ENCODE measurements at places on chromosomes 4 and X.

- peaks cover 6% of the 10 kb centered on the region for H3K36me3 ChIP-seq
- peak; percentile 55 for DNase-seq
- H3K27me3 ChIP-seq, result no peaks in the 10 kb centered on the region
- H3K4me3 ChIP-seq, result no peak overlapping the region
- H3K27ac ChIP-seq, result peak overlapping the region; percentile 54
Measured at GRCh38 chr4:77007358-77008230, 58.0 kb downstream of the SEPTIN11 start.

DNA sequence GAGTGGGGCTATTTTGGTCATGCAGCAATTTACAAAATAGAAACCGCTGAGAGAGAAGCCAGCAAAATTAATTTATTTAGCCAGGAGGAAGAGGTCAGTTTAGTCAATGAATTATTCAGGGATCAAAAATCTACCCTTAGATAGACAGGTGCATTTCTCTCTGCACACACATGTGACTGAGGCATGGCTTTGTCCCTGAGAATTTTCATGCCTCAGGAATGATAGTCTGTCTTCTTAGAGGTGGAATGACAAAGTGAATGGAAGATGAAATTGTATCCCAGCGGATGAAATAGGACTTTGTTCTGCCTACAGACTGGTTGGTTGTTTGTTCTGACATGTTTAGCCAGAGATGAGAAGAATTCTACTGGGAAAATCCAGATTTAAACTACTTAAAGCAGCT is 46.0 kb downstream of the ANKRD50 start:
- H3K27ac ChIP-seq, result no peak overlapping the region
- no peak overlapping the region for H3K4me3 ChIP-seq
- H3K4me1 ChIP-seq, result no peaks in the 10 kb centered on the region

- H3K4me1 ChIP-seq, result no peaks in the 10 kb centered on the region
- no peaks in the 10 kb centered on the region for H3K27me3 ChIP-seq
- no peak overlapping the region for H3K27ac ChIP-seq
- no peaks in the 10 kb centered on the region for H3K36me3 ChIP-seq
- no peak overlapping the region for H3K4me3 ChIP-seq
- no peak for DNase-seq
Measured at GRCh38 chr4:160175064-160175643, 1072.3 kb downstream of the RAPGEF2 start.

GRCh38 chr4:20416800-20417199 is 165.1 kb downstream of the SLIT2 start:
- DNase-seq, result no peak
- no peak overlapping the region for H3K27ac ChIP-seq
- H3K27me3 ChIP-seq, result no peaks in the 10 kb centered on the region
- no peak overlapping the region for H3K4me3 ChIP-seq
- H3K4me1 ChIP-seq, result peaks cover 4% of the 10 kb centered on the region

- peaks cover 8% of the 10 kb centered on the region for H3K36me3 ChIP-seq
- peaks cover 39% of the 10 kb centered on the region for H3K4me1 ChIP-seq
- H3K27me3 ChIP-seq, result no peaks in the 10 kb centered on the region
- no peak for DNase-seq
- peak overlapping the region; percentile 65 for H3K27ac ChIP-seq
Measured at GRCh38 chrX:10110984-10111363, 45.8 kb upstream of the CLCN4 start.

DNA sequence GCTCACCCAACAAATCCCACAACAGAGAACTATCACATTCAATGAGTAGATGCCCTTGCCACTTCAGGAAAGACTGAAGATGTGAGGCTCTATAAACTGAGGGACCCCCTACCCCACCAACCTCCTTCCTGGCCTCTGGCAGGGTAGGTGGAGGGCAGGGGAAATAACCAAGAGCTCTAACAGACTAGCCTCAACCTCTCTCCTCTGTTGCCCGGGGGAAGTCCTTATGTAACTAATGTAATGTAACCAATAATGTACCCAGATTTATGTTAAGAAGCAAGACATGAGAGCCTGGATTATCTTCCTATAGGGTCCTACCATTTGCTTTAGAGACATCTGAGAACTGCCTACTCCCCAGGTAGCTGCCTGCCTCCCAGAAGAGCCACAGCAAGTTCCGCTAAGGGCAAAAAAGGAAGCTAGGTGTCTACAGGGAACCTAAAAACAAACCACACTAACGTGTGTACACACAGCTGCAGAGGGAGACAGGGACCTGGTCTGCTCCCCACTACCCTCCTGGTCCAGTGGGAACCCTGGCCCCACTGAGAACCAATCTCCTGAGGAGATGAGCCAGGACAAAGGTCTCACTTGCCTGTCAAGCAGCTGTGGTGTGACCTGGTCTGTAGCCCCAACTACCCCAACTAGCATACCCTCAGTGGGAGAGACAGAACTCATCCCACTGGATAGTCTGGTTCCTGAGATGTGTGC is 17.7 kb downstream of the OTUD5 start:
- no peaks in the 10 kb centered on the region for H3K27me3 ChIP-seq
- no peak for DNase-seq
- H3K4me3 ChIP-seq, result no peak overlapping the region
- H3K27ac ChIP-seq, result peak overlapping the region; percentile 21

- no peaks in the 10 kb centered on the region for H3K27me3 ChIP-seq
- no peaks in the 10 kb centered on the region for H3K4me1 ChIP-seq
- no peak overlapping the region for H3K4me3 ChIP-seq
- no peaks in the 10 kb centered on the region for H3K36me3 ChIP-seq
- DNase-seq, result no peak
Measured at GRCh38 chr4:9771034-9771433, 10.4 kb upstream of the DRD5 start.

DNA sequence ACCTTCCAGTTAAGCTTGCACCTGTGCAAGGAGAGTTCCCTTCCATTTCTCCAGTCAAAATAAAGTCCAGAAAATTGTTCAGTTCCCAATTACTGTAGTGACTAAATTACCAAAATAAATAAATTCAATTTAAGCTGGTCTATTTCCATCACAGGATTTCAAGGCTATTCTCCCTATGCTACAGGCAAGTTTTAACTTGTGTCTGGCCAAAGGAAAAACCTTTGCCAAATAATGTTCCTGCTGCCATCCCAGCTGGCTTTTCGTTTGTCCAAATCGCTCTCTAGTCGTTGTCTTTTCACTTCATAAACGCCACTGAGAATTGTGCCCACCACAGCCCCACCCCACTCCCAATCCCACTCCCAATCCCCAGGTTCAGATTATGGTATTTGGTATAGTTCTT is 2.4 kb downstream of the KCTD8 start:
- H3K27ac ChIP-seq, result no peak overlapping the region
- H3K4me1 ChIP-seq, result peaks cover 17% of the 10 kb centered on the region
- no peak overlapping the region for H3K4me3 ChIP-seq
- peaks cover 65% of the 10 kb centered on the region for H3K27me3 ChIP-seq

DNA sequence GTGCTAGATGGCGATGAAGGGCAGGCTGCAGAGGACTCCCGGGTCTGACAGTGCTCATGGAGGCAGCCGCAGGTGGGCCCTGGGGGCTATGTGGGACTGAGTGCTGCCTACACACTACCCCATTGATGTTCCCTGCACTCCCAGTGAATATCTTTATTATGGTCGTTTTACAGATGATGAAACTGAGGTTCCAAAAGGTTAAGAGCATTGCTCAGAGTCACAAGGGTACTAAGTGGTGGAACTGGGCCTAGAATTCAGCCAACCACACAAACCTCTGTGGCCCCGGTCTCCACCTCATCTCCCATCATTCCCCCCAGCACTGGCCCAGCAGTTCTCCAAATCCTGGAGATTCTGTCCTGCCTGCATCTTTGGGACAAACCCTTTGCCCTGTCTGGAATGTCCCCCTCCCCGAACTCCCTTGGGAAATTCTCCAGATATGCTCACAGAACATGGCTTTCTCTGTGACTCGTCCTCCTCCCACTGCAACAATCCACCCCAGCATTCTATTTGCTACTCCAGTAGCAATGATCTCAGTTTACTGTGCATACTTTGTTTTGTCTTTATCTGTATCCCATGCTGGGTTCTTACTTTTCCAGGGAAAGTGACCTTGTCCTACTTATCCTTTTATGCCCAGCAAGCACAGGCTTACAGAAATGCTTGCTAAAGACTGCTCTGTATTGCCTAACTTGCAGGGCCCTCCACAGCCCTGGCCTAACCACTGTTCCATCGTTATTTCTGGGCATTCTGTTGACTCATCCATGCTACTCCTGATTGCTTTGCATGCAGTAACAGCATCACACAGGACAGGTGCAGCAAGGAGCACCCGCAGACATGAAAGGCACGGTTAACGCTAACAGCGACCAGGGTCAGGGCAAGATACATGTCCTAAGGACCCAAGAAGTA is 14.0 kb downstream of the PNMA6F start:
- H3K4me1 ChIP-seq, result no peaks in the 10 kb centered on the region
- H3K27me3 ChIP-seq, result no peaks in the 10 kb centered on the region
- H3K4me3 ChIP-seq, result no peak overlapping the region
- no peaks in the 10 kb centered on the region for H3K36me3 ChIP-seq

DNA sequence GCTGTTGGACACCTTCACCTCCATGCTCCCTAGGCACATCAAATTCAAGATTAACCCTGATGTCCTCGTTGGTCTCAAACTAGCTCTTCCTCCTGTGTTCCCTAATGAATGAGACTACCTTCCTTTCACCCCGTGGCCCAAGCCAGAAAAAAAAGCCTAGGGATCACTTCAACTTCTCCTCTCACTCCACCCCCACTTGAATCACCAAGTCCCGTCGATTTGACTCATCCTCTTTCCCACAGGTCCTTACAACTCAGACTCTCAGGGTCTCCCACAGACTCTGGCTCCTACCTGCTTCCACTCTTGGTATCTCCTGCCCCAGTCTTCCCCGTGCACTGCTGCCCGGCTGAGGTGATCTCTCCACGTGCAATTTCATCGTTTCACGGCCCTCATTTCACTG is 8.5 kb downstream of the SLC25A43 start:
- no peaks in the 10 kb centered on the region for H3K4me1 ChIP-seq
- no peaks in the 10 kb centered on the region for H3K36me3 ChIP-seq
- H3K27ac ChIP-seq, result no peak overlapping the region
- DNase-seq, result no peak

- DNase-seq, result no peak
- no peak overlapping the region for H3K27ac ChIP-seq
- no peaks in the 10 kb centered on the region for H3K27me3 ChIP-seq
- no peak overlapping the region for H3K4me3 ChIP-seq
- no peaks in the 10 kb centered on the region for H3K4me1 ChIP-seq
Measured at GRCh38 chr4:31045724-31046318, 325.7 kb downstream of the PCDH7 start.

DNA sequence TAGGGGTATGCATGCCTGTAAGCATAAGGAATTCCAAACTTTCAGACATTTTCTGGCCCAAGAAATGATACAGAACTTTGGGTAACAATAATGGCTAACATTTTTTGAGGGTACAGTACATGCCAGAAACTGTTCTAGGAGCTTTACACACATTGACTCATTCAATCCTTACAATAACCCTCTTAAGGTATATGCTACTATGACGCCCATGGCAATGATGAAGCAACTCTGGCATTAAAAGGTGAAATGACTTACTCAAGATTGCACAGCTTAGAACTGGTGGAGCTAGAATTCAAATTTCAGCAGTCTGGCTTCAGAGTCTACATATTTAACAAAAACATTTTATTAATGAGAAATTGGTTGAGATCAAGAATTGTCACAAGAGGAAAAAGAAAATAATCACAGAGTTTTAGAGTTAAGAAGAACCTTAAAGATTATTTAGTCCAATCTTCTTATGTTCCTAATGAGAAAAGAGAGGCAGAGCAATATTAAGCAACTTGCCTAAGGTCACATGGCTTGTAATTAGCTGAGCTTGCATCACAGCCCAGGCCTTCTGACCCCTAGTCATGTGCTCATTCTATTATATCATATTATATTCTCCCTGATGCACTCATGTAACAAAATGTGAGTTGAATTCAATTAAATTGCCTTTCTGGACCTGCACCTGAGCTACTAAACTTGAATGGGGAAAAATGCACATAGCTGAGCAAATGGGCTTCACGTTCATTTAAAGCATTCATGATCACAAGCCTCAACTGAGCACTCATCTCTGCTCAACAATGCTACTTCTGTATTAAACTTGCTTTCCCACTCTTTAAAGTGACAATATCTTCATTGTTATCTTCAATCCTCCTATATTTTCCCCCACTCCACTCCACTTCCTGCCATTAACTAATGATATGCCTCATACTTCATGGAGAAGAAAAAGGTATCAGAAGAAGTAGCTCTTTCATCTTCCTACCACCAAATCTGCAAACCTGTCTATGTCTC is 73.2 kb downstream of the ENOX2 start:
- no peaks in the 10 kb centered on the region for H3K4me1 ChIP-seq
- H3K27ac ChIP-seq, result no peak overlapping the region
- no peaks in the 10 kb centered on the region for H3K36me3 ChIP-seq
- no peak overlapping the region for H3K4me3 ChIP-seq
- no peaks in the 10 kb centered on the region for H3K27me3 ChIP-seq

- DNase-seq, result no peak
- H3K27me3 ChIP-seq, result no peaks in the 10 kb centered on the region
- no peak overlapping the region for H3K4me3 ChIP-seq
- peaks cover 32% of the 10 kb centered on the region for H3K4me1 ChIP-seq
Measured at GRCh38 chr4:159204566-159204965, 101.7 kb downstream of the RAPGEF2 start.

GRCh38 chr4:25890571-25891485 is 23.2 kb upstream of the SMIM20 start:
- no peaks in the 10 kb centered on the region for H3K4me1 ChIP-seq
- H3K27ac ChIP-seq, result no peak overlapping the region
- no peaks in the 10 kb centered on the region for H3K36me3 ChIP-seq

- no peak overlapping the region for H3K4me3 ChIP-seq
- no peaks in the 10 kb centered on the region for H3K27me3 ChIP-seq
- no peaks in the 10 kb centered on the region for H3K36me3 ChIP-seq
- H3K27ac ChIP-seq, result no peak overlapping the region
- DNase-seq, result no peak
- H3K4me1 ChIP-seq, result no peaks in the 10 kb centered on the region
Measured at GRCh38 chr4:182318256-182318655, 75.1 kb downstream of the TENM3 start.

DNA sequence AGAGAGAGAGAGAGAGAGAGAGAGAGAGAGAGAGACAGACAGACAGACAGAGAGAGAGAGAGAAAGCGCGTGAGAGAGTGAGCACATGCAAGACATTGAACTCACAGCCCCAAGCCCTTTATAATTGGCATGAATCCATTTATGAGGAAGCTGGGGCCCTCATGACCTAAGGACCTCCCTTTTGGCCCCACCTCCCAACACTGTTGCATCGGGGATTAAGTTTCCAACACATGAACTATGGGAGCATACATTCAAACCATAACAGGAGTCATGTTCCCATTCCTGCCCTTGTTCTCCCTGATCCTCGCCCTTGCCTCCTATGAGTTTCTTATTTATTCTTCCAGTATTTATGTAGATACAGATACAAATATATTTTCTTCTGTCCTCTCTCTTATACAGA is 269.8 kb upstream of the ARX start:
- H3K36me3 ChIP-seq, result no peaks in the 10 kb centered on the region
- DNase-seq, result no peak
- H3K27ac ChIP-seq, result no peak overlapping the region

DNA sequence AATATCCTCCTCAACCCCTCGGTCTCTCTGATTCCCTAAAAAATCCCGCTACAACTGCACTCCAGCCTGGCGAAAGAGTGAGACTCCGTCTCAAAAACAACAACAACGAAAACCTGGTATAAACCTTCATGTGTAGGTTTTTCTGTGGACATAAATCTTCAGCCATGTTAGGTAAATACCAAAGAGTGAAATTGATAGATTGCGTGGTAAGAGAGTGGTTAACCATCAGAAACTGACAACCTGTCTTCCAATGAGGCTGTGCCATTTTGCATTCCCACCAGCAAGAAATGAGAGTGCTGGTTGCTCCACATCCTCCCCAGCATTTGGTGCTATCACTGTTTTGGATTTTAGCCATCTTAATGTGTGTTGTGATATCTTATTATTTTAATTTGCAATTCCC is 10.9 kb downstream of the TBC1D19 start:
- H3K4me3 ChIP-seq, result no peak overlapping the region
- no peak for DNase-seq
- H3K4me1 ChIP-seq, result no peaks in the 10 kb centered on the region
- no peaks in the 10 kb centered on the region for H3K36me3 ChIP-seq
- no peaks in the 10 kb centered on the region for H3K27me3 ChIP-seq
